ENCODE measurements at places on chromosomes 12 and 14.
A peak's percentile ranks its signal among the peaks of the same experiment; 100 is the strongest.

DNA sequence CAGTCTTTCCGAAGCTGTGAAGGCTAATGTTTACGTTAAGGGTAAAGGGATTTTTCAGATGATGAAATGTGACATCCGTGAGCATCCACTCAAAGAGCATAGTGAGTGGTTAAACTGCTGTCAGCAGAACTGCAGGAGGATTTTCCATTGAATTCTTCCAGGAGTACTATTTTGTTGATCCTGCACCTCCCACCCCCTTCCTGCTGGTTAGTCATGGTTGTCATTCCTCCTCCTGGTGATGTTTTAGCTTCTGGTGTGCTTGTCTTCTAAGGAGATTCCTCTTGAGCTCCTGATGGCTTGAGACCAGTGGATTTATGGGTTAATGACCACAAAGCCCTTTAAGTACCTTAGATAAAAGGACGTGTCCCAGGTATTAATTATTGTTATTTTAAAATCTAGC, 2.4 kb upstream of the GPRC5D start:
- no peak for DNase-seq

GRCh38 chr14:63205866-63206265, 1.6 kb downstream of the RHOJ start:
- DNase-seq = no peak

- no peak for DNase-seq
These were observed 88.1 kb upstream of the PTPRR start for GRCh38 chr12:71008616-71009015.

- no peak for DNase-seq
These were observed 128.4 kb upstream of the NCOR2 start for GRCh38 chr12:124695861-124696260.

DNA sequence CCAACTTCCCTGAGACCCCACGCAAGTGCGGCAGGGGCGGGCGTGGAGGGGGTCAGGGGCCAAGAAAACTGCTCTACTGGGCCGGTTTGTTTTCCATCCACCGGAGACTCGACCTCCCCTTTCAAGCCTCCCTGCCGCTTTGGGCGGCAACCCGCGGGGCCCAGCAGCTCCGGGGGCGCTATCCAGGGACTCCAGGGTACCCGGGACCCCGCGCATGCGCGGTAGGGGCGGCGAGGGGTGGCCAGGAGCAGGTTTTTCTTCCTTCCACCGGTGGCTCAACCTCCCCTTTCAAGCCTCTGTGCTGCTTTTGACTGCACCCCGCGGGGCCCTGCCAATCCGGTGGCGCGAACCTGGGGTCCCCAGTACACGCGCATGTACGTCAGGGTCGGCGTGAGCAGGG, 323.5 kb downstream of the ALG10 start:
- DNase-seq = no peak

DNA sequence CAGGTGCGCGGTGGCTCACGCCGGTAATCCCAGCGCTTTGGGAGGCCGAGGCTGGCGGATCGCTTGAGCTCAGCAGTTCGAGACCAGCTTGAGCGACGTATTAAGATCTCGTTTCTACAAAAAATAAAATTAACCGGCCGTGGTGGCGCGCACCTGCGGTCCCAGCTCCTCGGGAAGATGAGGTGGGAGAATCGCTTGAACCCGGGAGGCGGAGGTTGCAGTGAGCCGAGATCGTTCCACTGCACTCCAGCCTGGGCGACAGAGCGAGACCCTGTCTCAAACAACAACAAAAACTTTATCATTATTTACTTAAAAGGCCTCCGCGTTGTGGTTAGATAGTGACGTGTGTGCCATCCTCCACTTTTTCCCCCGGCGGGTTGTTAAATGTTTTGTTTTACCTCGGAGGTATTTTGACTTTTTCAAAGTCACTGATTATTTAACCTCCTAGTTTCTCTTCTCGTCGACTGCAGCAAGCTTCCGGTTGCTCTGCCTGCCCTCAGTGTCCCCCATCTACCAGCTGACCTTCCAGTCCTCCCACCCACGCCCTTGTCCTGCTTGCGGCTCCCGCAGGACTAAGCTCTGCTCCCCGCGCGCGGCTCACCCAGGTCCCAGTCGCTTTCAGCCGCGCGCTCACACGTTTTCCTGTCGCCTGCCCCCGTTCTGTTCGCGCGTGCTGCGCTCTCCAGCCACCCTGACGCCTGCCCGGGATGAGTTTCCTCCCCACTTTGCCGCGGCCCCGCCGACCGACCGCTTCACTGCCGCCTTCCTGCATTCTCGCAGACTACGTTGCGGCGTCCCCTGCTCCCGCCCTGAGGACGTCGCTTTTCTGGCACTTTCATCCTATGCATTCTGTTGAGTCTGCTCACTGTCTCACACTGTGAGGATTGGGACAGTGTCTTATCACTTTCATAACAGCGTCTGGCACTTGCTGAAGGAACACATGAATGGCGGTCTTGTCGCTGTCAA, 1.2 kb upstream of the SCAF11 start:
- DNase-seq = peak; percentile 46

- no peak for DNase-seq
These were observed 207.9 kb upstream of the DIO3 start for GRCh38 chr14:101353422-101353821.

DNA sequence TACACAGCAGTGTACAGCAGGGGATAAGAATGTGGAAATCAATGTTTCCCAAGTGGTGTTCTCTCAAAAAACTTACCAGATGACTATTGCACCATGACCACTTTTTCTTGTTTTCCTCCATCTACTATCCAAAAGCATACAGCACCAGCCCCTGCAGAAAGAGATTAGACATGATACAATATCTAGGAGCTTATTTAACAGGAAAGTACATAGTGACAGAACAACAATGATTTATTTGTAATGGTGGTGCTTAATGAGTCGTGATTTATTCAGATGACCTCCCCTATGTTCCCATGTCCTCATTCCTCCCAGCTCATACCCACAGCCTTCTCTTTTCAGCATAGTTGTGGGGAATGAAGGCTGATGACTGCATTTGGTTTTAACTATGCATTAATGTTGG, 413.6 kb downstream of the BTG1 start:
- DNase-seq = no peak

DNA sequence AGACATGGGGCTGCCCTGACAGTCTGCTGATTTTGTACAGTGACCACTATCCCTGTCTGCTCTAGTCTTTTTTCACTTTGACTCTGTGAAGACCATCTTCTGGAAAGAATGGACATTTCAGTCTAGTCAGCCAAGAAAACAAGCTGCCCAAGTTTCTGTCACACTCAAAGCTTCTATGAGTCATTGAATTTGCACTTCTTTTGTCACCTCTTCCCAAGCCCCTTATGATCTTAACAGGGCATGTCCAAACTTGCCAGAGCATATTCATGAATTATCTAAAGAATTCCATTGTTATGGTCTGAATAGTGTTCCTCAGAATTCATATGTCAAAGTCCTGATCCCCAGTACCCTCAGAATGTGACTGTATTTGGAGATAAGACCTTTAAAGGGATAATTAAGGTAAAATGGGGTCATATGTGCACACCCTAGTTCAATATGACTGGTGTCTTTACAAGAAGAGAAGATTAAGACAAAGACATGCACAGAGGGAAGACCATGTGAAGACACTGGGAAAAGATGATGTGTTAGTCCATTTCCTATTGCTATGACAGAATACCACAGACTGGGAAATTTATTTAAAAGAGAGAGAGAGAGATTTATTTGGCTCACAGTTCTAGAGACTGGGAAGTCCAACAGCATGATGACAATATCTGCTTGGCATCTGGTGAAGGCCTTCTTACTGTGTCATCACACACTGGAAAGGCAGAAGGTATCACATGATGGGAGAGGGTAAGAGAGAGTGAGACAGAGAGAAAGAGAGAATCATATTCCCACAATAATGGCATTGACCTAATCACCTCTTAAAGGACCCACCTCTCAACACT, 242.6 kb downstream of the BTG1 start:
- no peak for DNase-seq

GRCh38 chr12:88227263-88227662, 85.2 kb downstream of the TMTC3 start:
- no peak for DNase-seq

GRCh38 chr12:75481774-75482173, 1.2 kb downstream of the GLIPR1 start:
- DNase-seq = no peak

DNA sequence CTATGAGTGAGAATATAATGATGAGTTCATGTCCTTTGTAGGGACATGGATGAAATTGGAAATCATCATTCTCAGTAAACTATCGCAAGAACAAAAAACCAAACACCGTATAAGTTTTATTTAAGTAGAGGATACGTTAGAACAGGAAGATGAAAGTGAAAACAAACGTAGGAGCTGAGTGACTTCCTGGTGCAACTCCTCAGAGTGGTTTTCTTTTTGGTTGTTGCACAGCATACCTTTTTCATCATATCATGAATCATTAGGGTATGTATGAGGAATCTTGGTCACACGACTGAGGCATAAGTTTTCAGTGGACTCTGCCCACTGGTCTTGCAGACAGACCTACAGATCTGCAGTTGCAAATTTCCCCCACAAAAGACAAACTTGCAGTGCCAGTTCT, 199.0 kb downstream of the LRFN5 start:
- no peak for DNase-seq
